NCI-H187 (cell line): ENCODE measurements at places on chromosomes 5 and 9.

DNA sequence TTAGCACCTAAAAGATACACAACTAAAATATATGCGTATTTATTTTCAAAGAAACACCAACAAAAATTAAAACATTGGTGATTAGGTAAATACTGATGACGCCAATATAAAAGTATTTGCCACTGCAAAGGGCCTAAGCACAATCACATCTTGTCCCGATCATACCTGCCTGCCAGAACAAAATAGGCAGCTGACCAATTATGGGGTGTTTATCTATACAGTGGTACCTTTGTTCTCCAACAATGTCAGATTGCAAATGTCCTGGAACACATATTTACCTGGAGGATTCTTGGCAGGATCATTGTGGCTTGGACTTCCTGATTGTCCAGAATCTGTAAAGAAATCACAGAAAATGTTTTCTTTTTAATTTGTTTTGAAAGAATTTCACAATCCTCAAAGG, 134.5 kb downstream of the NFIB start:
- DNase-seq, result no peak

DNA sequence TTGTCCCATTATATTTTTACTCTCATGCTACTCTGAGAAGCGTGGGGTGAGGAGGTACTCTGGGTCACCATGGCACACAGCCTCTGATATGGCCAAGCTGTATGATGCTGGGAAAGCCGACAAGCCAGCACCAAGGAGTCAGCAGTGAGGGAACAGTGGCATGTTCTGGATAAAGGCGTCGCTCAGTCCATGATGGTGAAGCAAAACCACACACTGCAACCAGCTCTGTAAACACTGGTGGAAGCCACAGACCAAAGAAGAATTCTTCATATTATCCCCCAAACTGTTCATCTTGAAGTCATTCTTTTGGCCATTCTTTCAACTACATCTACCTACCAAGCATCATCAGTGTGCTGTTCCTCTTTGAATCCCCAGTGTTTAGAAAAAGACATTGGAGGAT, 264.6 kb downstream of the ARHGEF28 start:
- DNase-seq, result no peak

- DNase-seq, result no peak
Observed at GRCh38 chr9:95305770-95306492, 11.6 kb downstream of the FANCC start.

GRCh38 chr5:156274453-156274852, 52.5 kb upstream of the SGCD start:
- no peak for DNase-seq

DNA sequence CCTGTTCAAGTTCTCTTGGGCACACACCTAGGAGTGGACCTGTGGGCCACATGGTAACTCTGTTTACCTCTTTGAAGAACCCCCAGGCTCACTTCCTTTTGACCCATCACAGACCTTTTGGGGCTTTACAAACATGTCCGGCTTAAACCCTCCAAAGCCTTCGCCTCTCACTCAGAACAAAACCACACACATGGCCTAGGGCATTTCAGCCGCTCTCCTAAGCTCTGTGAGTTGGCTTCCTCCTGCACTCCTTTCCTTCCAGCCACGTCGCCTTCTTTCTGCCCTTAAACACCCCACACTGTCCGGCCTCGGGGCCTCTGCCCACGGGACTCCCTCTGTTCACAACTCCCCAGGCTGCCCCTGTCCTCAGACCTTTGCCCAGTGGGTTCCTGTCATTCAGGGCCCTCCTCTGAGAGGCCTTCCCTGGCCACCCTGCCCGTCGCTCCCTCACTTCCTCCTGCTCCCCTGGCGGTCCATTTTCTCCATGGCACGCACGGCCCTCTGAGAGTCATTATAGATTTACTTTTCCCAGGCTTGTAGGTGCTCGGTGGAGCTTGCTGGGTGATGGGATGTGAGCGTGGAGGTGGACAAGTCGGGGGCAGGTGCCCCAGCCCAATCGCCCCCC, 1.9 kb downstream of the DOK3 start:
- no peak for DNase-seq

GRCh38 chr5:114362197-114362976, 517 bp downstream of the KCNN2 start:
- DNase-seq, result no peak

DNA sequence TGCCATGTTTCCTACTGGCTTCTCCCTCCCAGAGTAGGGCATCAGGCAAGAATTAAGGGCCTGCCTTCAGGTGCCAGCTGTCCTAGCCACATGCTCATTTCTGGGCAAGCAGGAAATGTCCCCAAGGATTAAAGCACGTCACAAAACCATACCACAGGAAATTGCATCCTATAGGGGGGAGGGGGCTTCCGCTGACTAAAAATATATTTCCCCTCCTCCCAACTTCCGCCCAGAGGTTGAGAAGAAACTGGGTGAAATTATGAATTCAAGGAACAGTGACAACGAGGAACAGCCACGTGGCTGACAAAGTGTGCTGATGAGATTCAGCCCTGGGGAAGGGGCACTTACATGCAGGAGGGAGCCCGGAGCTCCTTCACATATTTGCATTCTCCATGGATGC, 4.1 kb downstream of the HBEGF start:
- no peak for DNase-seq
